ENCODE measurements at places on chromosomes 11 and 22.
A peak's percentile ranks its signal among the peaks of the same experiment; 100 is the strongest.

DNA sequence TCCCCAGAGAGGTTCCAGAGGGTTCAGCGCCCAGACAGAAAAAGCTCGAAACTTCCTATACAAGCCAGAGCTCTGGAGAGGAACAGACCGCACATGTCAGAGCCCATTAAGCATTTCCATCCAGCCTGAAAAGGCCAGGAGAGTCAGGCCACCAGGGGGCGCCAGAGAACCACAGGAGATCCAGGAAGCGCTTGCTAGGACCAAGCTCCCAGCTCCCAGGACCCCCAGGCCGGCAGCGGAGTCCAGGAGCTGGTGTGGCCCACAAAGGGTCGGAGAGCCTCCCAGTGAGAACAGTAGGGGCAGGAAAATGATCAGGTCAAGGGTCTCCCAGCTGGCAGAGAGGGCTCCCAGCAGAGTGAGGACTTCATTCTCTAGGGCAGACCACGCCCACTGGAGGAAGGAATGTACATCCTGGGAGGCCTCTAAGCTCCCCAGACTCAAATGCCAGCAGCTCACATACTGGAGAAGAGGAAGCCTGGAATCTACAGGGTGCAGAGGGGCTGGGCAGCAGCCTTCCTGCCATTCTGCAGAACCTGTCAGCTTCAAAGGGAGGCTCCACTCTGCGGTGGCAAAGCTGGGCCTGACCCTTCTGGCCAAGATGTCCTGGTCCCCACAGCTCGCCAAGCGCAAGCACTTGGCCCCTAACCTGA is 2.1 kb upstream of the MEI1 start:
- peak; percentile 47 for DNase-seq

- DNase-seq = no peak
Measured at GRCh38 chr11:44846852-44847251, 103.8 kb downstream of the TP53I11 start.

- DNase-seq = no peak
Measured at GRCh38 chr11:19728436-19728835, 15.8 kb downstream of the NAV2 start.

DNA sequence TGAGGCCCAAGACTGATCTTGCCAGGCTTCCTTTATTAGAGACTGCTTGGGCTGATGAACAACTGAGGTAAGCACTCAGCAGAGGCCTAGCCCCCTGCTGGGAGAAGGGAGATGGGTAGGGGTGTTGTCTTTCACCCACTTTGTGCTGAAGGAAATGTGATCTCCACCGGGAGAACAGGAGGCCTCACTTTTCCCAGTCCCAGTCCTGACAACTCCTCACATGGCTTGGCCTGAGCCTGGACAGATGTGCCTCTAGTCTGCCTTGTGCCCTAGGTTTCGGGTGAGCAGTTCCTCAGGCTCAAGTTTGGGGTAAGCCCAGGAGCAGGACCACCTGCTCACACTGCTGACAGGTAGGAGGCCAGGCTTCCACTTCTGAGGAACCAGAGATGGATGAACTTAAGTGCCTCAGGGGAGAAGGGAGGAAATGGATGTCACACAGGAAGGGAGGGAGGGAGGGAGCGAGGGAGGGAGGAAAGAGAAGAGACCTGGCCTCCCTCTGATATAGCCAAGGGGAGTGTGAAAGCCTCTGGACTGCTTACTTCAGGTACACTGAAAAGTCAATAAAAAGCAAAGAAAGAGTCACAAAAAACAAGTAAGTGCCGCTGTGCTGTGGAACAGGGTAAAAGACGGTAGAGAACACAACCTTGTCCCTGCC is 8.1 kb downstream of the CLPB start:
- no peak for DNase-seq

DNA sequence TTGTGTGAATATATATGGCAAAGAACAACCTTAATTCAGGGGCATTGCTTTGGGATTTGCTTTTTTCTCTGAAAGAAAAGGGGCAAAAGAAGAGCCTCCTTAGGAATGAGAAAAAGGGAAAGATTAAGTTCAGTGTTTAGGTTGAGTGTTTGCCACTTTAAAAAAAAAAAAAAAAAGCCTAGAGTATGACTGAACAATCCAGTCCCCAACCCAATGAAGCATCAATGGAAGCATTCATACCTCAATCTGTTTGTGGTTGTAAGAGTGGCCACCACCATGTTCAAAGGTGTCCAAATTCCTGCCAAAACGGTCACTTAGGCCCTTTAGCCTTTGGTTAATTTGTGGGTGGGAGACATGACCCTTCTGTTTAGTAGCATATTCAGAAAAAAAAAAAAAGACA is 260.6 kb downstream of the SOX6 start:
- DNase-seq = no peak

- DNase-seq = no peak
Measured at GRCh38 chr11:129791515-129791914, 24.1 kb upstream of the TMEM45B start.

- no peak for DNase-seq
Measured at GRCh38 chr11:133219543-133219942, 312.8 kb downstream of the OPCML start.

DNA sequence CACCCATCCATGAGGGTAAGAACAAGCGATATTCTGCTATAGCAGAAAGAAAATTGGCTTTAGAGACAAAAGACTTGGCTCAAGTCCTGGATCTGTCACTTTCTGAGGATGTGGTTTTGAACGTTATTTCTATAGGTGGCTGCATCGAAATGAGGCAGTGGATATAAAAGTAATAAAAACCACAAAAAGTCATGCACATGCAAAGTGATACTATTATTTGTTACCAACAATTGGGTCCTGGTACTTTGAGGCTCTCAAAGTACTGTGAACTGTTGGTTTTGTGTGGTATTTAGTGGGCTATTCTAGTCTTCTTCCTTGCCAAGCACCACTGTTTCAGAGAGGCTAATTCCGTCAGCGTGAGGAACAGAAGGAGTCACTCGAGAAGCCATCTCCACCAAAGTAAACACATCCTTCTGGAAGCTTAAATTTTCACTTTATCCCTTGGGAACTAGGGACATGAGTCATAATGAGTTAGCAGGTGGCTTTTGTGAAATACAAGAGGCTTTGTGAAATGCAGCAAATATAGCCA is 13.1 kb downstream of the UBASH3B start:
- DNase-seq = no peak

DNA sequence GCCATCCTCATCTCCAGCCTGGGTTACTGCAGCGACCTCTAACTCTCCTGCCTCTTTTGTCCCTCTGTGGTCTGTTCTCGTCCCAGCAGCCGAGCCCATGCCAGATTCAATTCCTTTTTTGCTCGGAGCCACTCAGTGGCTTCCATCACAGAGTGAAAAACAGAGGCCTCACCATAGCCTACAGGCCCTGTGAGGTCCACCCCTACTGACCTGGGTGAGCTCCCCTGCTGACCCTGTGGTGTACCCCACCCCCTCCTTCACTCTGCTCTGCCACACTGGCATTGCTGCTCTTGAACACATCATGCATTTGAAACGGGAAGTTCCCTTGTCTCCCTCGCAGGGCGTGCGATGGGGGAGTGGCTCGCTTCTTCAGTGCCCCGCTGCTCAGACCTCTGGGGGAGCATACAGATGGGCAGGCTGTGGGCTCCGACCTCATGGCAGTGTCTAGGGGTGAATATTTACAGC is 2.1 kb downstream of the AIP start:
- DNase-seq = no peak

DNA sequence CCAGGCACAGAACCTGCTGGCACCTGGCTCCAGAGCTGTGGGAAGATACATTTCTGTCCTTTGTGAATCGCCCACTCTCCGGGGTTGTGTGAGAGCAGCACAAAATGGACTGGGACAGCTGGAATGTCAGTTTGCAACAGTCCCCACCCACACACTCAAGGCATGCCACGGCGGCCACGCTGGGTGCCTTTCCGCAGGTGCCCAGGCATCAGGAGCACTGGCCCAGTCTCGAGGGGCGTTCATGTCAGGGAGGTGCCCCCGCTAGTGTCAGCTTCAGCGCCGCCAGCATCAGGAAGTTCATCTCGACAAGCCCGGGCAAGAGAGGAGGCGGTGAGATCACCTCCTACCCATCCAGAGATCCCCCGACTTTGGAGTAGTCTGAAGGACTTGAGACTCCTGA is 2.1 kb downstream of the TP53AIP1 start:
- no peak for DNase-seq

GRCh38 chr11:28420099-28420498 is 311.9 kb downstream of the METTL15 start:
- no peak for DNase-seq

- no peak for DNase-seq
Measured at GRCh38 chr11:83574519-83574918, 288.4 kb upstream of the CCDC90B start.

GRCh38 chr11:113806406-113806805 is 26.8 kb downstream of the CLDN25 start:
- DNase-seq = no peak

GRCh38 chr11:67522844-67523555 is at the start of gene CABP2:
Gene CABP2 (minus strand): TSS chr11:67523446. CDS start chr11:67523326, 120 bp downstream.
- DNase-seq = no peak

DNA sequence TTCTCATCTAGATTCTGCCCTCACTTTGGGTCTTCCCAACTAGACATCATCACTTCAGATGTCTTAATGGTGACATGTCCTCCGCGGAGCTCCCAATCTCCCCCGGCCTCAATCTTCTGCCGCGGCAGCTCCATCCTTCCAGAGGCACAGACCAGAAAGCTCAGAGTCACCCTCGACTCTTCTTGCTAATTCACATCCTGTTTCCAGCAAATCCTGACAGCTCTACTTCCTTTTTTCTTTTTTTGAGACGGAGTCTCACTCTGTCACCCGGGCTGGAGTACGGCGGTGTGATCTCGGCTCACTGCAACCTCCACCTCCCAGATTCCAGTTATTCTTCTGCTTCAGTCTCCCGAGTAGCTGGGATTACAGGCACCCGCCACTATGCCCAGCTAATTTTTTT is 54.5 kb downstream of the CACNG2 start:
- DNase-seq = no peak

DNA sequence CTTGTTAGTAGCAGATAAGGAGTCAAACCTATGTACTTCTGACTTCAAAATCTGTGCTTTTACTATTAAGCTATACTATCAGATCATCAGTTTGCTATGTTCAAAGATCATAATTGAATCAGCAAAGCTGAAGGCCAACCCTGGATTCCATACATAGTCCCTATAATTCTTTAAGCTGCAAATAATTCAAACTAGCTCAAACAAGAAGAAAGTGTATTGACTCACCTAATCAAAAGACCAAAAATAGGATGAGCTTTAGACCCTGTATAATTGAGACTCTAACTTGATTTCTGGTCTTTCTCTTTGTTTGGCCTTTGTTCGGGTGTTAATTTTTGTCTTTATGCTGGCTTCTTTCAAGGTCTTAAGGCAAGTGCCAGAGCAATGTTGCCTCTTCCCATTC is 213.7 kb downstream of the CWF19L2 start:
- DNase-seq = no peak

DNA sequence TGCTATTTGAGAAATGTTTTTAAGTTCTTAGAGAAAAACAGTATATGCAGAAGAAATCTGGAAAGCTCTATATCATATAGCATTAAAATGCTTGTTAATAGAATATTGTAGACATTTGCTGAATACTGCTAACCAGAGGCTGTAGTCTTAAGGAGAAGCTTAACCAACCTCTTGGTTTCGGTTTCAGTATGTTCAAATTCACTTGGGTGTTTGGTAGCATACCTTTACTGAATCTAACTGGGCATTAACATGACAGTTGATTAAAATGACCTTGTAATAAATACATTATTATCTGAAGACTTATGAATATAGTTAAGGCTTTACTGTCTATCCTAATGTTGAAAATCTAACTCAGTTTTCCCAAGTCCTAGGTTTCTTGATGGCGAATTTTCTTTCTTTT is 5.4 kb downstream of the PCF11 start:
- no peak for DNase-seq

DNA sequence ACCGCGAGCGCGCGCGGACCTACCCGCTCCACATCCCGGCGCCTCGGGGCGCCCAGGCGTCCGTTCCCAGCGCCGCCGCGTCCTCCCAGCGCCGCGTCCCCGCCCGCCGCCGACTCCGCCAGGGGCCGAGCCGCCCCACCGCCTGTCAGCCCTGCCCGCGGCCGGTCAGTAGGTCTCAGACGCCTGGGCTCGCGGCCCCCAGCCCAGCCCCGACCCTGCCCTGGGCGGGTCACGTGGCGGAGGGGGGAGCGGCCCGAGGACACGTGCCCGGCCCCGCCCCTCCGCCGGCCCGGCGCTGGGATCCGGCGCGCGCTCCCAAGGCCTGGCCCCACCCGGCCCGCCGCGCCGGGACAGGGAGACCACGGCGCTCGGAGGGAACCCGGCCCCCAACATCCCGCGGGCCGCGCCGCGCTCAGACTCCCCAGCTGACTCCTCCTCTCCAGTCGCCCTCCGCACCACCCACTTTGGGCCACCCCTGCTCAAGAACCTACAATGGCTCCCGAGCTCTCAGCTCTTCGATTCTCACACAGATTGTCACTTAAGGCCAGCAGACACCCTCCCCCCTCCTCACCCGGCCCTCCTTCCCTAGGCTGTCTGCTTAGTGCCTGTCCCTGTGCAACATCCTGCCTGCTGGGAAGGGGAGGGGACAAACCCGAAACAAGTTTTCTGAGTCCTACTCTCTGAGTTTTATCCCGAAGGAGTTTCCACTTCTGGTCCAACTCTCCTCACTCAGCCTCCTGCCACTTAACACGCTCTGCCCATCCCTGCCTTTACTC is at the start of gene RAB3IL1:
RAB3IL1 (minus strand) TSS at position 233 of the 776 bp plus-strand sequence; CDS start at position 34, 199 bp downstream.
- no peak for DNase-seq

DNA sequence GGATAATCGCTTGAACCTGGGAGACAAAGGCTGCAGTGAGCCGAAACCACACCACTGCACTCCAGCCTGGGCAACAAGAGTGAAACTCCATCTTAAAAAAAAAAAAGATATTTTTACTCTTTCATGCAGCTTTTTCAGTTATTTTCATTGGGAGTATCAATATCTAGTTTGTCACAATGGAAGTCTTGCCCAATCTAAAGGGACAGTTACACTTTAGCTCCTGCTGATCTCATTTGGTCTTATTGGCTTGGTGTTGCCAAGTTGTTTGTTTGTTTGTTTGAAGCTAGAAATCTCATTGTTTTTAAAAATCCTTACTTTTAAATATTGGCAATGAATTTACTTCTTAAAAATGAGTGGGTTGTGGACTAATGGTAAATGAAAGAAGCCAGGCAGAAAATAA is 24.7 kb downstream of the CEP295 start:
- DNase-seq = no peak

DNA sequence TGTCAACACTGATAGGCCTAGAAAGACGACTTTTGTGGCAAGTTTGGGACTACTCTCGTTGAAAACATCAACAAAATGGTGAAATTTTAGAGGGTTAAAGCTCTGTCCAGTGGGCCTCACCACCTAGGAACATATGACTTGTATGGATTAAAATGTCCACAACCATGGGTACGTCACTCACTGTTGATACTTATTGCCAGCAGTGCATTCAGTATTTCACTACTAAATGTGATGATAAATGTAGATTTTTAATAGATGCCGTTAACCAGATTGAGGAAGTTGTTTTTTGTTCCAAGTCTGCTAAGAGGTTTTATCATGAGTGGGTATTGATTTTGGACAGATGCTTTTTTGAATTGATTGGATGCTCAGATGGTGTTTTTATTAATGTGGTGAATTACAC is 33.7 kb downstream of the POLD3 start:
- no peak for DNase-seq

- no peak for DNase-seq
Measured at GRCh38 chr11:133386852-133387251, 145.4 kb downstream of the OPCML start.

- no peak for DNase-seq
Measured at GRCh38 chr11:60951904-60952741, at the start of gene SLC15A3. Gene SLC15A3 (minus strand): TSS chr11:60952176. CDS start chr11:60951551, 625 bp downstream.

Measured in kidney epithelial cell (primary cell).